Stimulated activated CD4-positive, alpha-beta T cell treated with anti-CD3 and anti-CD28 coated beads, Interleukin-4, amount 100 ng/mL, for 4 hours (primary cell): ENCODE measurements at places on chromosomes 4 and X.

DNA sequence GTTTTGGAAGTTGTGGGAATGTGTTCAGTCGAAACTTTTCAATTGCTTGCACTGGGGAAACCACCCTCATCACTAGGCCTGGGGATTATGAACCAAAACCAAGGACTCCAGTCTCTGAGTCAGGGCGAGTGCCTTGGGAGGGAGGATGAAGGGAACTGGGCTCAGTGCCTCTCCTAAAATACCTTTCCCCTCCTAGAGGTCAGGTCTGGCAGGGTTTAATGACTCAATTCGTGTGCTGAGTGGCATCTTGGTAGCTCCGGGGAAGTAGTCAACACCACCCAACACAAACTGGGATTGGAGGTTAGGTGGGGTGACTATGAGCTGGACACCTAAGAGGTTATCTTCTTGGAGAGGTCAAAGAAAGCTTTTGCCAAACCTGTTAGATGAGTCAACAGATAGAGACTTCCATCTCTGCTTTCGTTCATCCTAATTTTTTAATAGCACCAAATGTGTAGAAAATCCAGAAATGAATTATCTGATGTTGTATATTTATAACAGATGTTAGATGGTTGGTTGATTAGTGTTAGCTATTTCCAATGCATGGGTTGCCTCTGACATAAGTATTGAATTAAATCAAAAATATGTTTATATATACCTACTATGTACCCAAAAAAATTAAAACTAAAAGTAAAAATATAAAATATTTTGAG lies 202.8 kb downstream of the SHROOM3 start:
- DNase-seq = no peak

DNA sequence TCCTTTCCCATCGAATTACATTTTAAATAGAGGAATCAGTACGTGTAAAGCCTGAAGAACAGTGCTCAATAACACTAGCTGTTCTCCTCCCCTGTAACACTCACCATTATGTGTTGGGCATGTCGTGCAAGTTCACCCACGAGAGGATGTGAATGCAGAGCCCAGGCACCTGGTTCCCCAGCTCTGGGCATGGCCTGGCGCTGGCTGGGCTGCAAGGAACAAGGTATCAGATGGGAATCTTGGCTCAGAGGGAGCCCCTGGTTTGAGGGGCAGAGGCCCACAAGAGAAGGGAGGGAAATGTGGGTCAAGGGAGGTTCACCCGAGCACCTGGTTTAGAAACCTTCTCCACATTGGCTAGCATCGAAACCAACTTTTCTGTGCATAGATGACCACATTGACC lies 41.7 kb upstream of the MTM1 start:
- DNase-seq = no peak

- DNase-seq = no peak
These were observed 605.4 kb upstream of the LCORL start for GRCh38 chr4:18626996-18627395.

- no peak for DNase-seq
These were observed 802.0 kb downstream of the RPA4 start for GRCh38 chrX:97685753-97686152.

DNA sequence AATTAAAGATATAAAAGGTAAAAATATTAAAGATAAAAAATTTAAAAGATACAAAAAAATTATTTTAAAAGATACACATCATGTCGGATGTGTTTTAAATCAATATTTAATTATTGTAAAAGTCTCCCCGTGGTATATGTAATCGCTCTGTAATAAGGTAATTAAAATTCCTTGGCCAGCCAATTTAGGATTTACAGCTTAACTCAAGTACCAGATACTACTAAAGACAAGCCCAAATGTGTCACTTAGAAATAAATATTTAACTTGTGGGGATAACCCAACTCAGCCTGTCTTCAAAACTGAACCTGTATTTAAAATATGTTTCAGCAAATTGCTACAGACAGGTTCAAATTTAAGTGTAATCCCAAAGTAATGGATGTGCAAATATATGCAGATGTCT lies 56.0 kb downstream of the GPR82 start:
- no peak for DNase-seq

- DNase-seq = no peak
These were observed 227.2 kb downstream of the COX18 start for GRCh38 chr4:72842323-72842722.

DNA sequence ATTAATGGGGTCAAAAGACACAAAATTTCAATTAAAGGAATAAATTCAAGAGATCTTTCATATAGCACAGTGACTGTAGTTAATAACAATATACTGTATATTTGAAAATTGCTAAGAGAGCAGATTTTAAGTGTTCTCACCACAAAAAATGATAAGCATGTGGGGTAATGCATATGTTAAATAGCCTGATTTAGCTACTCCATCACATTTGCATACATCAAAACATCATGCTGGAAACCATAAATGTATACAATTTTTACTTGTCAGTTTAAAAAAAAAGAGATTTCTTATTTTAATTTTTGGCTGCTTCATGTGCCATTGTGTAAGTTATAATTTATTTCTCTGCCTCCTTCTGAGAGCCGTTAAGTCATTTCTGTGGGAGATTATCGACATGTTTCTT lies 65.9 kb downstream of the FAM184B start:
- DNase-seq = no peak

DNA sequence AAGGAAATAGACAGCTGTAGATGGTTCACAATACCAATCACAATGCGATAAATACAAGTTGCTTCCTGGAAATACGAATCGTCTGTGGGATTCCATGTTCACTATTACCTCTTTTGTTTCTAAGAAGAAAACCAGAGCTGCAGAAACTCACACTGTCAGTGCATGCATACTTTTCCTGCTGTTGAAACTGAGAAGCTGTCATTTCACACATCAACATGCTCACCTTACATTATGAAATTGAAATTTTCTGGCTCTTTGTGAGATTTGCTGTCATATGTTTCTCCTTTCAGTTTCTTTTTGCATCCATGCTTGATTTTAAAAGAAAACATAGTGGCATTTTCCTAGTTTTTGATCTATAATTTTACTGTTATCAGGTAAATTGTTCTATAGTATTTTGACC lies 418.3 kb upstream of the HTR2C start:
- no peak for DNase-seq

GRCh38 chr4:172881645-172882044 lies 287.0 kb upstream of the GALNT7 start:
- DNase-seq = no peak

- no peak for DNase-seq
These were observed 62.5 kb upstream of the GPR174 start for GRCh38 chrX:79081895-79082512.

DNA sequence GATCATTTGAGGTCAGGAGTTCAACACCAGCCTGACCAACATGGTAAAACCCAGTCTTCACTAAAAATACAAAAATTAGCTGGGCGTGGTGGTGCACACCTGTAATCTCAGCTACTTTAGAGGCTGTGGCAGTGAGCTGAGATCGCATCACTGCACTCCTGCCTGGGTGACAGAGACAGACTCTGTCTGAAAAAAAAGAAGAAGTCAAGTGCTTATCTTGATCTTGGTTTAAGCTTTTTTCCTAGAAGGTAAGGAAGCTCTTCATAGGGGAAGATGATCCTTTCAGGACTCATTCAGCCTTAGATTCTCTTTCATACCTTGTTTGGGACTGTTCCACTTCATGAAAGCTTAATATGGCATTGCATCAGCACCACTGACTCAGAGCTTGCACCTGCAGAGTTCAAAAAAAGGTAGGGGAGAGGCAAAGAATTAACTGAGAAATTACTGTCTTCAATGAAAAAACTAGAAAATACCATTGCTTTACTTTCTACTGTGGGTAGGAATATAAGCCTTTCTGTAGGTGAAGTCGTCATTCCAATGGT lies 70.8 kb upstream of the EPGN start:
- no peak for DNase-seq
